Parietal lobe (tissue), 2 donors: ENCODE measurements at places on chromosomes 3 and 15. TPM values are rescaled to one million over a fixed set of nuclear protein-coding genes. Genes with fewer than 3 reads are reported as not detected.

Gene PLOD2
- total RNA-seq, result 13.1 TPM

Gene LRRC34
- total RNA-seq, result 11.6 TPM

Gene FGF12
- total RNA-seq, result 180 TPM

Gene CYP1A2
- not detected for total RNA-seq

Gene POTEB
- not detected for total RNA-seq

Gene TMCO5A
- total RNA-seq, result not detected

Gene XYLB
- 10.3 TPM for total RNA-seq

Gene NR1D2
- total RNA-seq, result 38.8 TPM

Gene CCDC80
- 4.4 TPM for total RNA-seq

Gene RBP2
- total RNA-seq, result not detected

Gene SEMA6D
- total RNA-seq, result 85.1 TPM

Gene MAP6D1
- total RNA-seq, result 5.6 TPM

Gene INKA1
- total RNA-seq, result 13.5 TPM

Gene GALNT15
- total RNA-seq, result 5.0 TPM

Gene ARHGAP31
- total RNA-seq, result 6.9 TPM

Gene TM4SF18
- 3.8 TPM for total RNA-seq

Gene GRM7
- 126 TPM for total RNA-seq

Gene GOLGA8G
- not detected for total RNA-seq

Gene SPINT1
- 2.5 TPM for total RNA-seq

Gene SHF
- 72.0 TPM for total RNA-seq

Gene AMIGO3
- 1.3 TPM for total RNA-seq

Gene SPINK8
- total RNA-seq, result not detected

Gene DNAH1
- total RNA-seq, result 6.3 TPM

Gene BOC
- total RNA-seq, result 33.8 TPM

Gene PEX11A
- total RNA-seq, result 10.3 TPM

Gene PIERCE2
- 3.1 TPM for total RNA-seq

Gene LRRFIP2
- 109 TPM for total RNA-seq

Gene BUB1B
- 8.8 TPM for total RNA-seq

Gene FSTL1
- 63.5 TPM for total RNA-seq

Gene ETV5
- total RNA-seq, result 51.6 TPM

Gene WDR93
- total RNA-seq, result 0.63 TPM

Gene MRPL3
- 110 TPM for total RNA-seq

Gene ALCAM
- 88.0 TPM for total RNA-seq

Gene CMC1
- 8.5 TPM for total RNA-seq

Gene FAN1
- 44.4 TPM for total RNA-seq

Gene CPNE9
- 0.31 TPM for total RNA-seq

Gene ITIH1
- total RNA-seq, result not detected

Gene PDCD7
- total RNA-seq, result 23.5 TPM

Gene PLSCR2
- not detected for total RNA-seq

Gene FBXW12
- total RNA-seq, result 2.8 TPM

Gene SELENOS
- 30.0 TPM for total RNA-seq

Gene EPHB1
- total RNA-seq, result 36.9 TPM

Gene GXYLT2
- 3.4 TPM for total RNA-seq

Gene SEC62
- 69.5 TPM for total RNA-seq

Gene TYRO3
- total RNA-seq, result 23.5 TPM

Gene MASP1
- 59.8 TPM for total RNA-seq

Gene GNAT1
- total RNA-seq, result not detected

Gene GOLGA6D
- not detected for total RNA-seq

Gene RTP1
- total RNA-seq, result 0.31 TPM

Gene MME
- 5.9 TPM for total RNA-seq

Gene CKMT1B
- 11.9 TPM for total RNA-seq

Gene ADAMTS7
- 26.3 TPM for total RNA-seq

Gene CPN2
- total RNA-seq, result not detected

Gene ST6GAL1
- total RNA-seq, result 110 TPM

Gene ISL2
- not detected for total RNA-seq

Gene ISLR
- 1.6 TPM for total RNA-seq

Gene PLA2G4F
- total RNA-seq, result not detected
